Tibial nerve (tissue), 4 donors: ENCODE measurements at places on chromosomes 1 and 21. TPM values are rescaled to one million over a fixed set of nuclear protein-coding genes. Genes with fewer than 3 reads are reported as not detected.

DNA sequence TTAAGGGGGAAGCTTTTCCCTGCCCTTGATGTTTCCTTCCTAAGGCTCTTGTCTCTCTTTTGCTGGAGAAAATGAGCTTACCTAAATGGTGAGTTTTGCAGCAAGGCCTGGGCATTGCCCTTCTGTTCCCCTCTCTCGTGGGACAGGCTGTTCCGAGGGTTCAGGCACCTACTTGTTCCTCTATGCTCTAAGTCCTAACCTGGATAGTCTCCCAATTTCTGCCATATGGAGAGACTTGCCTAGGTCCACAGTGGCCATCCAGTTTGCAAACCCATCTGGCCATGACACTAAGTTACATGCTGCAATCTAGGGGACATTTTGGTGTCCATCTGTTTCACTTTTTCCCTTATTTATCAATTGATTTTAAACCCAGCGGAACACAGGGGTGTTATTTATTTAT, 192.0 kb upstream of the KIAA0040 start:
- no peak for DNase-seq

DNA sequence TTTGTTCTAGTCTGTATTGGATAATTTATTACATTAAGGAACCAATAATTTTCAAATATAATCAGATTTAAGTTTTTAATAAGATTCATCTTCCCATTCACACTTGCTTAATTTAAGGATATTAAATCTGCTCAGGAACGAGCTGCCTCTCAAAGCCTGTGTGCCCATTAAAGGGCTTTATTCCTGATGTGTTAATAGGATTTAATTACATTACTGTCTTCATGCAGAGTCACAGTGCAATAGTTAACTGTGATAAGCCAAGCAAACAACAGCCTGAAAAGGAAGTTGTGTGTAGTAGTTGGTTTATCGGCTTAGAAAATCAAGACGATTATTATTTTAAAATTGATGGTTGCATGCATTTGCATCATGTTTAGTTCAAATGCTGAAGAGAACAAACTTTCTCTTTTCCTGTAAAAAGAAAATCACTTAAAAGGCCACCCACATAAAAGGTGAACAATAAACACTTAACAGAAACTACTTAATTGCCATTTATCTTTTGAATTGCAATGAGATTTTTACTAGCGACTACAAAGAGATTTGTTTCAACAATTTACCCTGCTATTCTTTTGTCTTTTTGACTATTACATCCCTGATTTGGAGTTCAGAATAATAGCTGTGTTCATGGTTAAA, 174.6 kb downstream of the RWDD3 start:
- DNase-seq = no peak

DNA sequence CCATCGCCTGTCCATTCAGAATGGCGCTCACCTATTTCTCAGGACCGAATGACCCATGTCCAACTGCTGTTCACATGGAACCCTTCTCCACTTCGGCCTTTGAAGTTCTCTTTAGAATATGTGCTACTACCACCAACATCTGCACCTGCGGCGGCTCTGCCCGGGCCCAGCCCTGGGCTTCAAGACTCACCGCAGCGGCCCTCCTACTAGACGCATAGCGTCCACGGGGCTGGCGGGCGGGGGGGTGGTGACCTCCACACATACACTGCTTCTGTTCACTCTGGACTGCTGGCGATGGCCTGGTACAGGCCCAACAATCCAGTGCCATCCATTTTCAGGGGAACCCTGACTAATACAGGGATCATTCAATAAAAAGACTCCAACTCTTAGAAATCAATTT, 394.2 kb downstream of the VAV3 start:
- no peak for DNase-seq

- DNase-seq = no peak
Measured at GRCh38 chr1:106817575-106817974, 238.9 kb upstream of the PRMT6 start.

DNA sequence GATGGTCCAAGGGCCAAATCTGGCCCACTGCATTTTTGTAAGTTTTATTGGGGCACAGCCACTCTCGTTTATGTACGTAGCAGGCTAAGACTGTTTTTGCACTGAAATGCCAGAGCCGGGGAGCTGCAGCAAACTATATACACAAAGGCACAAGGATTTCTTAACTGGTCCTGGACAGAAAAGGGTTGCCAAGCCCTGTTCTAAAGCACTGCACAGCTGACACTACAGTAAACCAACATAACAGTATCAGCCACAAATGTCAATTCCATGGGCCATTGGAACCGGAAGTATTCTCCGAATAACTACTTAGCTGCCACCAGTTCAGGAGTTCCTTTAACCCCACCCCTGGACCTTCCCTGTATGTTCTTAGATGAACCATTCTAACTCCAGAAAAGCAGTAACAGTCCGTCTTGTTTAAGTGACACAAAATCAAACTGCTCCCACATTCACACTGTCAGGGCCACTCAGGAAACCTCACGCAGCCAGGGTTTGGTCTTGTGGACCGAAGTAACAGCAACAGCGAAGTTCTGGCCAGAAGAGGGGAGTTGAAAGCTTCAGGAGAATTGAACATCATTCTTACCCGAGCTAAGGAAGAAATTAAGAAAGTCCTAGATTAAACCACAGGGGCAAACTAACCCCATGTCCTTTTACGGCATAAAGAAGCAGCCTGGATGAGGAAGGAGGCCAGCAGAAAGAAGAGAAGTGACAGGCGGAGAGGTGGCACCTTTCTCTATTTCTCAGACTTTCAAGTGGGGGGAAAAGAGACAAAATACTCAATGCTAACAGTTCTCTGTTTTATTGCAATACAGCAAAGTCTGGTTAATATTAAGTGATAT, 49.2 kb downstream of the COQ8A start:
- DNase-seq = no peak

- DNase-seq = no peak
Measured at GRCh38 chr1:183598386-183598785, 8.1 kb upstream of the NCF2 start.

DNA sequence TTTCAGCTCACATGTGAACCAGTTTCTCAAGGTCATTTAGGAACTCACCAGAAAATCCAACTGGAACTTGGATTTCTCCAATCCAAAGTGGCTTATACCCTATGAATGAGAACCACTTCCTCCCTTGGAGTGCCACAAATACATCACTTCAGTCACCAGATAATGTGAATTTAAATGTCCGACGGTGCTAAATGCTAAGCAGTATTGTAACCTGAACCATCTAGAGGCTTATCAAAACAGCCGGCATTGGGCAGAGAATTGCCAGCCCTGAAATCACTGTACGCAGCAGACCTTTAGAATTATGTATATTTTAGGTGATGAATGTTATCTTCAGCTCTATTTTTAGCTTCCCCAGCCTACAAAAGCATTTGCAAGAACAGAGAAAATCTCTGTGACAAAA, 76.8 kb upstream of the COX20 start:
- DNase-seq = no peak

DNA sequence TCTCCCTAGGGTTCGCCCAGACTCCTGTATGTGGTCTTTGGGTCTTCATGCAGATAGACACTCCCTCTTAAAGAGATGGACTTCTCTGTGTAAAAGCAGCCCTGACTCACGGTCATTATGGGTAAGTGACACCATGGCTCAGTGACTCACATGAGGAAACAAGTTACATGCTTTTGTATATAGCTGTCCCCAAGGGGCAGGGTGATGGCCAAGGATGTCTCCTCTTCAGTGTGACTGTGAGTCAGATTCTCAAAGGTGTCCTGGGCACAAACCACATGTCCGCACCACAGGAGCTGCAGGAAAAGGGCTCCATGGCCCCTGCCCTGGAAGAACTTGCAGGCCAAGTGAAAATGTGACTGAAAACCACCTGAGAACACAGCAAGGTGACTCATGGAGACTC, 380.4 kb downstream of the NPHP4 start:
- no peak for DNase-seq

- DNase-seq = no peak
Measured at GRCh38 chr1:107250169-107250568, 109.3 kb downstream of the NTNG1 start.

- DNase-seq = no peak
Measured at GRCh38 chr21:36155603-36156338, 853 bp upstream of the DOP1B start.

DNA sequence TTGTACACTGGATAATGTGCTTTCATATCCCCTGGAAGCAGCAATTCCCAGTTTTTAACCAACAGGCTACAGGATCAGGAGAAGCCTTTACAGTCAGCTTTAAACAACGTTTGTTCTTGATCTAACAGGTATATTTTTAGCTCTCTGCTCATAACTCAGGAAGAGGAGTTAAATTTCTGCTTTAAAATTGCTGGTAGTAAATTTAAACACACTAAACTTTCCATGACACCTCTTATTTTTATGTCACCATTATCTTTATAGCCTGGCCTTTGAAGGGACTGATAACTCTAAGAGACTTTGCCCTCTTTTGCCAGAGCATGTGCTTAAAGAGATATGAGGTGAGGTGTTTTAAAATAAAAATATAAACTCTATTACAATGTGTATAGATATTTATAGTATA, 119.6 kb upstream of the BRINP3 start:
- DNase-seq = no peak

DNA sequence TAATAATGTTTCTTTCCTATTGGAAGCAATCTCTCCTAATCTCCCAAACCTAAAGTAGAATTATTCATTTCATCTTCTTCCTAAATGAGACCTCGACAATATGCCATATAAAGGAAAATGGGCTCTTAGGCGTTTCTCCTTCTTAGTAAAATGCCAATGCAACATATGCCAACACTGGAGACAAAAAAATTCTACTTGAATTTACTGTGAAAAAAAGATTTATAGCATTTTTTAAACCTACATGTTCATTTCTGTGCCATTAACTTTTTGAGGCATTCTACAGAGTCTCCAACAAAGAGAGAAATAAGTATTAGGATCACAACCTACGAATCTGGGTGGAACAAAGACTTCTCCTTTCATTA, 1.3 kb downstream of the WDR47 start:
- no peak for DNase-seq

GRCh38 chr1:210496063-210496462, 167.4 kb downstream of the HHAT start:
- DNase-seq = no peak

GRCh38 chr1:209072481-209072880, 511.0 kb upstream of the CAMK1G start:
- DNase-seq = no peak

DNA sequence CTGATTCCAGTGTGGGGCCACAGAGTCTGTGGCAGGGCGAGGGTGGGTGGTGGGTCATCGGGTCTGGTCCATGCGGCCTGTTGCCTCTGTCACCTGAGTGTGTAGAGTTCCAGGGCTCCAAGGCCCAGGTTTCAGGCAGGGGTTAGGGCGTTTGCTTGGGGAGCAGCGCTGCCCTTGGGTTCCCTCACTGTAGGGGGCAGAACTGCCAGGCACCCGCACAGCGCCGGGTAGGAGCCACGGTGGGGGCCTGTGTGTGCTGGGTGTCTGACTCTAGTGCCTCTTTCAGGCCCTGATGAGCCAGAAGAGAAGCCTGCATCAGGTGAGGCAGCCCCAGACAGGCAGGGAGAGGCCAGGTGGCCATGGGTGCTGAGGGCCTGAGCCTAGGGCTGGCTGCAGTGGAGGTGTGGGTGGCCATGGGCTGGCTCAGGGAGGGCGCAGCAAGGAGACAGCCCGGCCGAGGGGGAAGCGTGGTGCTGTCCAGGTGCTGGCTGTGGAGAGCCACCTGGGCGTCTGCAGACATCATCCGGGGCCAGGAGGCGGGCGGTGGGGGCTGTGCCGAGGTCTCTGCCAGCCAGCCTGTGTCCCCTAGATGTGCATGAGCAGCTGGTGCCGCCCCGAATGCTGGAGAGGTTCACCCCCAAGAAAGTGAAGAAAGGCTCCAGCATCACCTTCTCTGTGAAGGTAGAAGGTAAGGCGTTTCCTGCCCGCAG, 72.3 kb downstream of the TRIM11 start:
- no peak for DNase-seq

DNA sequence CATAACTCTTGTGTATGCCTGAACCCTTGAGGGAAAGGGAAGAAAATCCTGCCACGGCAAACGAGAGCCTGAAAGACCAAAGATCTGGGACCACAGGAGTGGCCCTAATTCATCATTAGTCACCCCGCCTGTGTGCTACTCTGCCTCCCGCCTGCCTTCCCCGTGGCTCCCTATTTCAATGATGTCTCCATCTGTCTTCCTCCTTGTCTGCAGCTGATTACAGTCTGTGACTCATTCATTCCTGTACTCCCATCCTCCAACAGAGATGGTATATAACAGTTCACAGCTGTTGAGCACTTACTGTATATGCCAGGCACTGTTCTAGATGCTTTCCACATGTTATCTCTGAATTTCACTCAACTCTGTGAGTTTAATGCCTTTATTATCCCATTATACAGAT, 96.6 kb downstream of the SEC16B start:
- DNase-seq = no peak

DNA sequence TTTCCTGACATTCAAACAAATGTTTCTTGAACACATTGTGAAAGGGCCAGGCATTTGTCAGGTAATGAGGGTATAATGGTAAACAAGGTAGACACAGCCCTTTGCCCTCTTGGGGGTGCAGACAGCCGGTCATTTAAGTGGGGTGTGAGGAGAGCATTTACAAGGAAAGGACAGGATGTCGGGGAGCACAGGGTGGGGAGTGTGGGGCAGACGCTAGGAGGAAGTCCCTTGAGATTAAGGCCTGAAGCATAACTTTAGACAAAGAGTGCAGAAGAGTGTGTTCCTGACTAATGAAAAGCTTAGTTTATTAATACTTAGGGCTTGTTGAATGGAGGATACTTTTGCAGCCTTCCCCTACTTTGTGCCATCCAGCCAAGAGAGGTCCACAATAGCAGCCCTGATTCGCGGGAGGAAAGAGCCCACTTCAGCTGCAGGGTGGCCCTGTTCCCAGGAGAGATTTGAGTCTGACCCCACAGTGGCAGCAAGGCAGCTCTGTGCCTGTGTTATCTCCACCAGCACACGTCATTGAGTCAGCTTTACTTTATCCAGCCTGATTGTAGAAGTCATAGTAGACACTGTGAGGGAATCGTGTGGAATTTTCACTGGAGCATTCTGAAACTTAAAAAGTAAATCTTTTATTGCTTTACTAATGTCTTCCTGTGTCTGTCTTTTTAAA, 35.1 kb downstream of the MPZL1 start:
- DNase-seq = no peak

DNA sequence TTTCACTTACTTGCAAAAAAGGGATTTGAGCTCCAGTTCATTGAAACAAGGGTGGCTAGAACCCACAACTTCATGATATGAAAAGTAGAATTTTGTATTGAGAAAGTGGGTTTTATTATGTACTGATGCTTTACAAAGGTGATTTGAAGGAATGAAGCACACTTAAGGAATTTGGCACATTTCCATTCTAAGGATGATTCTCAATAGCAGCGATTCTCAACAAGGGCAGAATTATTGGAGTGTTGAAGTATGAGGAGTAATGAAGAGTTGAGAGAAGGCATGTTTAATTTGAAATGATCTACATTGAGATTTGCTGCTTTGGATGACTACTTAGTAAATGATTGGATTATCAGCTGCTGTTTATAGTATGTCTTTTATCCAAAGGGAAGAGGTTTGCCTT, 54.7 kb downstream of the FNBP1L start:
- no peak for DNase-seq

GRCh38 chr1:204278251-204278650, 64.5 kb upstream of the GOLT1A start:
- no peak for DNase-seq

BCL2L15 gene
- 0.22 TPM for total RNA-seq

RGS18 gene
- 0.42 TPM for total RNA-seq

CAMTA1 gene
- 104 TPM for total RNA-seq

KRTAP15-1 gene
- not detected for total RNA-seq
